ENCODE measurements at places on chromosomes 2 and 18. TPM values are rescaled to one million over a fixed set of nuclear protein-coding genes. Genes with fewer than 3 reads are reported as not detected.
A peak's percentile ranks its signal among the peaks of the same experiment; 100 is the strongest.

Gene PIAS2
- 35.9 TPM for total RNA-seq

Gene GAREM2
- total RNA-seq, result not detected

Gene LIPG
- total RNA-seq, result 66.5 TPM

Gene TCF23
- not detected for total RNA-seq

DNA sequence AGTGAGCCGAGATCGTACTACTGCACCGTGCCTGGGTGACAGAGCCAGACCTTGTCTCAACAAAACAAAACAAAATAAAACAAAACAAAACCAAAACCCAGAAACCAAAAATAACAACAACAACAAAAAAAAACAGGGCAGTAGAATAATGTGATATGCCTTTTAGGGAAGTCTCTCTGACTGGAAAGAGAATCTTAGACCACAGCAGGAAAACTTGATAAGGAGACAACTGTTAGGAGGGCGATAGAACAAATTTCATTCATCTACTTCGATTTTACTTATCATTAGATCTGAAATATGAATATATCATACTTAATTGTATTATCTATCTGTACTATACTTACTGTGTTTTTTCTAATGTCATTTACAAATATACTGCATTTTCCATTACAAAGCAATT is 109.0 kb upstream of the CNTNAP5 start:
- DNase-seq, result no peak

GRCh38 chr2:191109888-191110287 is 40.9 kb downstream of the STAT4 start:
- peak; percentile 43 for DNase-seq

GRCh38 chr2:144183727-144184126 is 336.2 kb downstream of the ZEB2 start:
- DNase-seq, result no peak

- peak; percentile 85 for DNase-seq
Measured at GRCh38 chr2:223598994-223599639, 3.0 kb downstream of the SCG2 start.

- peak; percentile 81 for DNase-seq
Measured at GRCh38 chr18:67672155-67672554, 155.6 kb upstream of the DSEL start.

- DNase-seq, result no peak
Measured at GRCh38 chr18:2534906-2535305, 36.4 kb downstream of the METTL4 start.

DNA sequence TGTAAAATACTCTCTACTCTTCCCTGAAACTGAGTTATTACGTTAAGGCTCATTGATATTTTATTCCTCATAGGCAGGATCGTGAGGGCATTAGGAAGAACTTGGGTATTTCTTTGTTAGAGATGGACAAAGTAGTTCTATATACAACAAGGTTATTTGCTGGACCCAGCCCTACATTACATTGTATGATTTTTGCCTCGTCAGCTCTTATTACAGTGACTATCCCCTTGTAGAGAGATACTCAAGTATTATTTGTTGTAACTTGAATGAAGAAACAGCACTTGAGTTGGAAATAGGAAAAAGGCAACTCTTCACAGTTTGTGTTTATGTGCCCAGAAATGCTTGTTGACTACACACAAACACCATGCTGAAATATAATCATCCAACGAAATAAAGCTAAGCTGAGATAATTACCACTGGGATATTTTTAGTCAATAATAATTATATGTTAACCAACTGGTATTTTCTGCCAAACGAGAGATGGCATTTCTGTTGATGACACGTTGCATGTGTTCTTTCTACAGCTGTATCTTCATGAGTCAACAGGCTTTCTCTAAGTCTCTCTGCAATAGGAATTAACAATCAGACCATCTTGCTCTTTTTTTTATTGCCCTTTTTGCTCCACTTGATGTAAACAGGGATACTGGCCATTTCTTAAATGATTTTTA is 947.6 kb downstream of the DPP10 start:
- DNase-seq, result no peak

- peak; percentile 27 for DNase-seq
Measured at GRCh38 chr2:119290859-119291587, 67.4 kb downstream of the STEAP3 start.

DNA sequence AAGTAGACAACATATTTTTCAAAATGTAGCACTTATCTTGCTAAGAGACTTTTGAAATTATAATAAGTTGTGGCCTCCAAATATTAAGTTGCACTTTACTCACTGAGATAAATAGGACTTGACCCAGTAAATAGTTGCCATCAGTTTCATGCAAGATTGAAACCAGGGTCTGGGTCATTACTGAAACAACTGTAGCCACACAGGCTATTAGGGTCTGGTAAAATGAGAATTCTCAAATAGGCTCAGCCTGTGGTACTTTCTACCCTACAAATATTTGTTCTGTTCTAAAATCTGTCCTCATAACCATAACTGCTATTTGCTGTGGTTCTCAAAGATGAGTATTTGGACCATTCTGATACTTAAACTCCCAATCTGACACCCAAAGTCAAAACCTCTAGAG is 115.4 kb upstream of the STK17B start:
- DNase-seq, result no peak

DNA sequence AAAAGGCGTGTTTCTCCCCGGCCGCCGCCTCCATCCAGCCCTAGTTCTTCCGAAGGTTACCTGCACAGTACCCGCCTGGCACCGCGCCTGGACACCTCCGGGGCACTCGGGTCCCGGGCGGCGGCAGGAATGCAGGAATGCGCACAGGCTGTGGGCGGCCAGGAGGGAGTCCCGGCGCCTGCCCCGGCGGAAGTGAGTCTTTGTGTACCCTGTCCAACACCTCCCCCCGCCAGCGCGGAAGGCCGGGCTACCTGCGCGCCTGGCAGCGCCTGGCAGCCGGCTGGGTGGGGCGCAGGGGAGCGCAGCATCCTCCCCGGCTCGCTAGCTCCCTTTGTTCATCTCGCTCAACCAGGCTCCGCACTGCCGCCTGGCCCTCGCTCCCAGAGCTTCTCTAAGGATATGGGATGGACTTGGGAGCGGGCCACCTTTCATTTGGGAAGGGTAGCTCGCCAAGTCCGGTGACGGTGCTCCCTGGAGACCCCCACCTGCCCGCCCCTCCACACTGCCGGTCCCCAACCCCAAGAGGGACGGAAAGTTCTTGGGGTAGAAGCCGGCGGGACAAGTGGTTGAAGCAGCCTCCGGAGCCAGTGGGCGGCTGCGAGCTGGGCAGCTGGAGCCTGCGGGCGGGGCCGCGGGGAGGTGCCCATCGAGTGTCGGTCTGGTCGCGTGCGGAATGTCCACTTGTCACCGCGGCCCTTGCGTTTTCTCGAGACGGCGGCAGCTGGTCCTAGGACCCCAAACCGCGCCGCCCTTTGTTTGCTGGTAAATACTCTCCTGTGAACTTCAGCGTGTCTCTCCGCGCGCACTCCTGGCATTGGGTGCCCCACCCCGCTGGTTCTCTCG is 1.2 kb upstream of the ST6GAL2 start:
- peak; percentile 3 for DNase-seq

GRCh38 chr2:219169930-219170654 is at the start of gene SLC23A3:
Gene SLC23A3 (minus strand): TSS chr2:219170029. CDS start chr2:219169984, 45 bp downstream.
- DNase-seq, result no peak

- DNase-seq, result no peak
Measured at GRCh38 chr18:73047688-73048087, 179.9 kb upstream of the NETO1 start.

DNA sequence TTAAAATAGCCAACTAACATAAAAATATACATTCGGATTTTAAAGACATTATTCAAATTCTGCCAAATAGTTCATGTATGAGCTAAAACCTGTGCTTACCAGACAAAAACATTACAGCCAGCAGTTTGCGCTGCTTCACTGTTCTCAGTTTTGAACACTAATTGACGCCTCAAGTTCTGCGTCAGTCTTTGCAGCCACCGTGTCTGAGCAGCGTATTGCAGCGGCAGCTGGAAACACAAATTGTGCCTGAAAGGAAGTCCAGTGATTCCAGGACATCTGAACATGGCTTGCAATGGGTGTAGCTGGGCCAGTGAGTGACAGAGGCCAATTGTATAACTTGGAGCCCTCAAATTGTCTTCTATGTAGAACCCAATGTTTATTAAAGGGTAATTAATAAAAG is 267.6 kb downstream of the TFCP2L1 start:
- DNase-seq, result no peak

GRCh38 chr2:26587994-26588393 is 53.2 kb downstream of the CIB4 start:
- no peak for DNase-seq

DNA sequence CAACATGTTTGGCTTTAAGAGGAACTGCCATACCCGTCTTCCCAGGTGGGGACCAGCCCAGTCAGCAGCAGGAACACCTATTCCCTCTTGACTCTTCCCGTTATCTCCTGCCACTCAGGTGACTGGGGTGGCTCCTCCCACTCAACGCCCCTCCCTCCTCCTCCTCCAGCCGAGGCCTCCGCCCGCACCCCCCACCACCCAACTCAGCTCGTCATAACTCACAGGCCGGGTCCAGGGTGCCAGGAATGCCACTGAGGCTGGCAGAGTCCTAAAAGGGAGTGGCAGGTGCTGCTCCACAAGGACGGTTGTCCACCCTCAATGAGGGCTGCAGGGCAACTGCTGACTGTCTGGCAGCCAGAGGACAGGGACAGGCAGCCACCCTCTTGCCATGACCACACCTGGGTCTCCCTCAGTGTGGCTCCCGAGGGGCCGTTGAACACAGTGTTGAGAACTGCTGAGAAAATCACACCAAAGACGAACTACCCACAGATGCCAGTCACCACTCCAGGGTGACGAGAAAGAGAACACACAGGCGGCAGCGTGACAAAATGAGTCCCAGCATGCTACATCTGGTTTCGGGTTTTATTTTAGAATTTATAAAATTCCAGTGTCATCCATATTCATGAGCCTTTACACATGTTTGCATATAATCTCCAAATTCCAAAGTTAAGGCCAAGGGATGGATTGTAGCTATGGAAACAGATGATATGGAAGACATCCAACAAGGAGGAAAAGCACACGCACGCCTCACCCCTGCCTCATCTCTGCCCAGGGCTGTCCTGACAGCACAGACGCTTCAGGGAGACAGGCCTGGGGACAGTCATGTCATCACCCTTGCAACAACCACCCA is 38.5 kb downstream of the ANO7 start:
- no peak for DNase-seq

DNA sequence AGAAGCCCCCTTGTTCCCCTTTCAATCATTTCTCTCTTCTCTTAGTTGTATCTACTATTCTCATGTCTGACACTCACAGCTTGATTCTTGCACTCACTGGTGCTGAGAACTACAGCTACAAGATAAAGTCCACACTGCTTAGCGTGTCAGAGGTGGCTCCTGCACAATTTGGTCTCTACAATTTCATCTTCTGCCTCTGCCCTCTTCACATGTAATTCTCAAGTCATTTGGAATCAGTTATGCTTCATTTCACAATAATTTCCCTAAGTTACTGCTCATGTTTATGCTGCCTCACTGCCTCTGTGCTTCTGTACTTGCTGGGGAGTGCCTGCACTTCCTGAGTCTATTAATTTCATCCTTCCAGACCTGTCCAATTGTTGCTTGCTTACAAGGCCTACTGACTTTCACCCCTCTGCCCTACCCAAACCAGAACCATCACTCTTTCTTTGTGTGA is 11.6 kb upstream of the NAB1 start:
- DNase-seq, result peak; percentile 55

GRCh38 chr2:144780983-144781382 is 261.1 kb upstream of the ZEB2 start:
- DNase-seq, result peak; percentile 49

- peak; percentile 56 for DNase-seq
Measured at GRCh38 chr2:149055751-149056150, 17.3 kb downstream of the LYPD6B start.

DNA sequence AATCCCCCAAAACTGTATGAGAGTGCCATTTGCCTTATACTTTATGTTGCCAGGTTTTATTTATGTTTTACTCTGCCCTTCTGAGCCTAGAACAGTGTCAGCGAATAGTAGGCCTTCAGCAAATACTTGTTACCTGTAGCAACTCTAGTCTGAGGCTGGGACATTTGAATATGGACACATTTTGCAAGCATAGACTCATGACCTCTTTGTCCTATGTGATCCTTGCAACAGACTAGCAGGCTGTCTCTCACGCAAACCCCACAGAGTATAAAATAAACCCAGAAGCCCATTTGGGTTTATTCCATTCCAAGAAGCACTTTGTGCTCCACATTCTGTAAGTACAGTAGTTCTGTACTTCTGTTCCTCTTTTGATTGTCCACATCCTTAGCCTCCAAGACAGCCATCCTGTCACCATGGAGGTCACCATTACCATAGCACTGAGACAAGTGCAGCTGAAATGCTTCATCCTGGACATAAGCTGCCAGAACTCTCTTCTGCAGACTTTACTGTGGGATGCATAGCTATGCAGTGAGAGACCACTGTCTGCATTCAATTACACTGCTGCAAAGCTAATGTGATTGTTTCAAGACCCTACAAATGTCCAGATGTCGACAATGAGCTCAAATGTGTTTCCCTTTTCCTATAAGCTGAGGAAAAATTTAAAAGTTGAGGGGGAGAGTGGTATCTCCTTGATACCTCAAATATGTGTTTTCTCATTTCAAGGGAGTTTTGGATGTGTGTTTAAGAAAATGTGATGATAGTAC is 425.7 kb downstream of the PID1 start:
- DNase-seq, result no peak

Data from M059J (cell line).